ENCODE measurements at places on chromosomes 13 and 19. TPM values are rescaled to one million over a fixed set of nuclear protein-coding genes. Genes with fewer than 3 reads are reported as not detected.

The ATP8B3 gene
- 1.9 TPM for total RNA-seq

The ONECUT3 gene
- total RNA-seq = not detected

The C13orf42 gene
- total RNA-seq = 0.41 TPM

The RNF17 gene
- not detected for total RNA-seq

The TEX29 gene
- 0.58 TPM for total RNA-seq

The ICAM1 gene
- 53.6 TPM for total RNA-seq
